ENCODE measurements at places on chromosomes 2 and 18.
A peak's percentile ranks its signal among the peaks of the same experiment; 100 is the strongest.

GRCh38 chr2:237603049-237603717 is 12.6 kb upstream of the RAB17 start:
- DNase-seq, result no peak

GRCh38 chr2:14524041-14524802 is 108.3 kb upstream of the LRATD1 start:
- no peak for DNase-seq

DNA sequence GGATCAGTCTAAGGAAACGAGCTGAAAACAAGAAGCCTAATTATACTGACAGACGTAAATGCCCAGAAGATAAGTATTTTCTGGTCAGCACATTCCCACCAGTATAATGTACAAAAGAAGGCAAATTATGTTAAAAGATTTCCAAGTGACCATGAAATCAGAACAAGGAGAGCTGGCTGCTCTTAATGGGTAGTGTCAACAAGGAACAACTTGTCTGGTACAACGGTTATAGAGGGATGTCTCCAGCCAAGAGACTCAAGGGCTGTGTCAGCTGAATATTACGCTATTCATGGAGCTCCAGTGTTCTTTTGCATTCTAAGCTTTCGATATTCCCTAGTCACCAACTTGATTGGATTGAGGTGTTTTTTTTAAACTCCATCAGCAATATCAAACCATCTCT is 8.6 kb upstream of the L3MBTL4 start:
- no peak for DNase-seq

GRCh38 chr2:28165087-28165635 is 227.5 kb upstream of the FOSL2 start:
- DNase-seq, result no peak

DNA sequence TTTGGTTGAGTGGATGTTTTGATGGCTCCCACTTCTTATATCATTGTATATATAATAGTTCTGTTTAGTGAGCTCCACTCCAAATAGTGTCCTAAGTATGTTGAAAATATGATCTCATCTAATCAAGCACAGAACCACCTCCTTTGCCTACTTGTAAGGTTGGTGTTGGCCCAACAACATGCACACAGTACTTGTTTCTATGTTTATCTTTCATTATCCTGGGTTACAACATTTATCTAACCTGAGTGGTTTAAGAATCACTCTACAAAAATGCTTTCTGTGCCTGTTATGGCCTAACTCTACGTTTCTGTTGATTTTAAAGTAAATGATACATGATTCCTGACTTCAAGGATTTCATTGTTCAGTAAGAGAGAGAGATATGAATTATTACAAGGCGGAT is 281.9 kb downstream of the FIGN start:
- DNase-seq, result no peak

DNA sequence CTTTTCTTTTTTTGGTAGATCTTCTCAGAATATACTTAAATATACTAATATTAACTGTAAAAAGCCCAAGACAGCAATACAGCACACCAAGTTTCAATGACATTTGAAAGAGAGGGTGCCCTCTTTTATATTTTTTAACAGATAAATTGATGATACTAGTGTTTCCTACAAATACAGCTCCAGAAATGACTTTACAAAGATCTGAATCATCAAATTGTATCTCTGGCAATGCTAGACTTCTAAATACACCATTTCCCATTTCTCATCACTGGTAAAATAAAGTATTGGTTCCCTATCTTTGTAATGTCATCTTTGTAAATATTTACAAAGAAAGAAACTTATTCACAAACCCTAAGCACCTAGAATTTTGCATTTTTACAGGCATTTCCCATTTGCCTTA is 281.3 kb downstream of the EXOC6B start:
- no peak for DNase-seq

GRCh38 chr18:13726232-13726971 is at the start of the genes FAM210A and RNMT:
Gene FAM210A (minus strand): TSS chr18:13726558. CDS start chr18:13682077, 44,481 bp downstream.
Gene RNMT (plus strand): TSS chr18:13726673. CDS start chr18:13731518, 4,845 bp downstream.
- peak; percentile 92 for DNase-seq

- no peak for DNase-seq
These were observed 301.4 kb upstream of the TNP1 start for GRCh38 chr2:217160978-217161973.

- no peak for DNase-seq
These were observed 373.5 kb downstream of the EN1 start for GRCh38 chr2:118473846-118474540.

DNA sequence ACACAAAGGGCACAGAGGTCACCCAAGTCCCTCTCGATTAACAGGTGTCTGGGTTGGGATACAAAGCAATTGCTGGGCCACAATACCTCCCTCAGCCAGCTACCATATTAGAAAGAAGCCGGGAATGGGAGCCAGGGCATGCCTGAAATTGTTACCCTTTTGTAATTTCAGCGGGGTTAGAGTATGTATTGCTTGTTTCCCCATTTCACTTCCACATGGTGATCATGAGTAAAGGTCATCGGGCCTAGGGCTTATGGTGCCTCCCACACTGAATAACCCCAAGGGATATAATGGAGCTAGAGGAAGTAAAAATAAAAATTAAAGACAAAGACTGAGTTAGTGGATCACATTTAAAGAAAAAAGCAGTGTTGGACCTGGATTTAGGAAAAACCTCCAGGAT is 437.2 kb upstream of the KLHL29 start:
- no peak for DNase-seq

GRCh38 chr18:41113885-41114482 is 841.0 kb upstream of the PIK3C3 start:
- DNase-seq, result no peak

DNA sequence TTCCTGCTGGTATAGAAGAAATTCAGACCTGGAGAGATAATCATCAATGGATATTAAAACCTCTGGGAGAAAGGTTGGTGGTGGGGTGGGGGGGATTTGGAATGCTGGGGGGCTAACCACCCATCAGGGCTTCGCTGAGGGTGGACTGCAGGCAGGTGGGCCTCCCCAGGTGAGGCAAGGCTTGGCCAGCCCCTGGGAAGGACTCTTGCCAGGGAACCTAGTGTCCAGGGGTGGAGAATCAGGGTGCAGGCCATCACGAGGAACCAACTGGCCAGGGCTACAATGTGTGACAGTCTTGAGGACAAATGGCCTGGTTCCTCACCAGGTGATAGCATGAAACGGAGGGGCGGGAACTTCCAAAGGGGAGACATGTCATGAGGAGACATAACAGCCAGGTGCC is 11.8 kb downstream of the RAB11FIP5 start:
- DNase-seq, result no peak

DNA sequence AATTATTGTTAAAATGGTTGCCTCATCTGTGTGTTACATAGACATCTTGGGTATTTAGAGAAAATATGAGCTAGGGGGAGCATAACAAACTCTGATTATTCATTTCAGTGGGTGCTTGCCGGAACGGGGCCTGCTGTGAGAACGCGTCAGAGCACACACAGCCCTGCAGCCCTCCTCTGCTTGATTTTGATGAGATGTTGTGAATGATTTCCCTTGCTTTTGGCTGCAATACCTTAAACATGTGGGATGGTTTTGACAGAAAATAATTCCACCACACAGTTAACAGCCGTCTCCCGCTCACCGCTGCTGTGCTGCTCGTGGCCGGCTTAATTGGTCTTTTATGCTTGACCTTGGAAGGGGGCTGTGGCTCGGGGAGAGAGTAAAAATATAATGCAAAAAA is 49.9 kb upstream of the TXNDC2 start:
- DNase-seq, result no peak

- DNase-seq, result no peak
These were observed 110.9 kb upstream of the RMP24 start for GRCh38 chr18:35861367-35862118.

- DNase-seq, result no peak
These were observed 131.0 kb downstream of the ZAP70 start for GRCh38 chr2:97844311-97844859.

GRCh38 chr2:156346731-156347130 is 14.2 kb upstream of the NR4A2 start:
- DNase-seq, result no peak

DNA sequence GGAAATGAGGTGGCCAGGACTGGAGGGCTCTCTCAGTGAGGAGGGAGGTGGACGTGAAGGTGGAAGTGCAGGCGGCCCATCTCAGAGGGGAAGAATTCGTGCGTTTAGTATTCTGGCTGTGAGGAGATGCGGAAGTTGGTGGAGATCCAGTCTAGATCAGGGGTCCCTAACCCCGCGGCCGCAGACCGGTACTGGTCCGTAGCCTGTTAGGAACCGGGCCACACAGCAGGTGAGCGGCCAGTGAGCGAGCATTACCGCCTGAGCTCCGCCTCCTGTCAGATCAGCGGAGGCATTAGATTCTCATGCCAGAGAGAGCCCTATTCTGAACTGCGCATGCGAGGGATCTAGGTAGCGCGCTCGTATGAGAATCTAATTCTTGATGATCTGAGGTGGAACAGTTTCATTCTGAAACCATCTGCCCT is 1.6 kb upstream of the FHOD3 start:
- DNase-seq, result no peak

DNA sequence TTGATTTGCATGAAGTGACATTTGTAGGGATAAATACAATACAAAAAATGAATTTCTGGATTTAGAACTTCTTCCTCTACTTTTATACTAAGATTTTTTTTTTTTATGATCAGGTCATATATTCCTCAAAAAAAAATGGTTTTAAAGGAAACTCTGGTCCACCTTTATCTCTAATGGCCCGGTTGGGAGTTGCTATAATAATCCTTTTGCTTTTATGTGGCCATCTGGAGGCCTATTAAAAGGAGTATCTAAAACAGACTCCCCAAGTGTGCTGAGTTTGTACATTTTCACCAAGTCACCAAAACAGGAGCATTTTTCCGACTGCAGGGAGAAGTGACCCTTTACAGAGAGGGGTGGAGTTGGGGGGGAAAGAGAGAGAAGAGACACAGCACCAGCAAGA is 329.2 kb upstream of the FIGN start:
- DNase-seq, result no peak

GRCh38 chr18:13191779-13192178 is 26.8 kb upstream of the LDLRAD4 start:
- no peak for DNase-seq

DNA sequence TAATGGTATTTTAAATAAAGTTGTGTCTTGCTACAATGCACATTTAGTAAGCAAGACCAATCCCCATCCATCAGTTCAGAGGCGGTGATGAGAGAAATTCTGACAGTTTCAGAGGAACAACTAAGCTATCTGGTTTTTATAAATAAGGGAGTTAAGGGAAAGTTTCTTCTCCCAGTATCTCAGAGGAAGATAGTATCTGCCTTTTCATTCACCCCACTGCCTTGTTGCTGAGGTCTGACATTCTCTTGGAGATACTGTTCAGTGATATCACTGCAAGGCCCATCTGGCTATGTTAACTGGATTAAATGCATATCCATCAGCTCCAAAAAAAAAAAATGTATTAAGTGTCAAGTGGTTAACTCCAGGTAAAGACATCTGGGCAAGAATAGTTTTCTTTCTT is 47.9 kb downstream of the RBMS1 start:
- no peak for DNase-seq

DNA sequence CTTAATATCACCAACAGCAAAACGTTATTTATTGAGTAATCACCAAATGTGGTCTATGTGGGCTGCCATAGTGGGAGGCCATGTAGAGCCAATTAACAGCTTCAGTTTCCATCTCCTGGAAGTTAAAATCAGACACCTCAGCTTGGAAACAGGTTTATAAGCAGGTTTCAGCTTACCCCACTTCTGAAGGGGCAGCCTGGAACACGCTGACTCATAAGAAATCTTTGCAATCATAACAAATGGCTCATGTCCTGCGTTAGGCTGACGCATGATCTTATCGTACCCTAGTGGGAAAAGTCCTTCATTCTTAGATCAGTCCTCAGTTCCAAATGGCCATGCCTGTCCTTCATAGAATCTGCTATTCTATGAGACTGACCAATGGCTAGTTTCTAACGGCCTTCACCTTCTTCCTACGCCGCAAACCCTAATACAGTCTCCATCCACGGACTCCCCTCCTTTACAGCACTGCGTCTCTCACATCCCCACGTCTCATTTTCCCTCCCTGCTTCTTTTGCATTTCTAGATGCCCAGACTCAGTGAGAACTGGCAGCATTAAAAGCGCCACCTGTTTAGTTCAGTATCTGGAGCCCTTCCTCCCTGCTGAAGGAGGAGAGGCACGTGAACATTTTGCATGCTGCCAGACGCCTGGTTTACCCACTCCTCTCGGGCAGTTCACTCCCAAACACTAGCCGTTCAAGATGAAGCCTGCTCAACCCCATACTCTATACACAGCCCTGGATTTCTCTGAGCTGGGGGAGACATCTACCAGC is 24.2 kb upstream of the BZW1 start:
- no peak for DNase-seq

GRCh38 chr2:99607861-99608491 is 118.2 kb upstream of the REV1 start:
- no peak for DNase-seq

GRCh38 chr18:76974386-76974785 is 152.0 kb downstream of the ZNF236 start:
- no peak for DNase-seq
